CD4-positive, alpha-beta T cell treated with Interleukin-21 for 1 hour (primary cell): ENCODE measurements at places on chromosomes 2 and 18.

- no peak for DNase-seq
Observed at GRCh38 chr2:128558895-128559532, 240.3 kb upstream of the HS6ST1 start.

- DNase-seq = no peak
Observed at GRCh38 chr2:195330513-195330956, 326.5 kb upstream of the SLC39A10 start.

- no peak for DNase-seq
Observed at GRCh38 chr18:77254711-77255405, 5.2 kb downstream of the GALR1 start.

DNA sequence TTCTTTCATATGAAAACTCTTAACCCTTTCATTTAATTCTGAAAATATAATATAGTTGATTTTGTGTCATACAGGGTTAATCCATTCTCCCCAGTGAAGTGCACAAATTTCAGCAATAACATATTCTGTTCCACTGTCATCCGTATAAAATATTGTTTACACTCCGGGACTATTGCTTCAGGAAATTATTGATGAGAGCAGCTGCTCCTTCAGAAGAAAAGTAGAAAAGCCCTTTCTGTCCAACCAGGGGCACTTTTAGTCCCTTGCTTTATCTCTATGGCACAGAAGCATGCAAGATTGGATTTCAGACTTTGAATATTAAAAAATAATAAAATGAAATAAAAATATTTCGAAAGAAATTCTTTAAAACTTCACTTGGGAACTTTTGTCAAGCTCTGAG, 535.7 kb upstream of the SLC39A10 start:
- no peak for DNase-seq

GRCh38 chr2:230441227-230441897, 25.4 kb downstream of the SP100 start:
- peak; percentile 69 for DNase-seq
